ENCODE measurements at places on chromosomes 13 and 19.

DNA sequence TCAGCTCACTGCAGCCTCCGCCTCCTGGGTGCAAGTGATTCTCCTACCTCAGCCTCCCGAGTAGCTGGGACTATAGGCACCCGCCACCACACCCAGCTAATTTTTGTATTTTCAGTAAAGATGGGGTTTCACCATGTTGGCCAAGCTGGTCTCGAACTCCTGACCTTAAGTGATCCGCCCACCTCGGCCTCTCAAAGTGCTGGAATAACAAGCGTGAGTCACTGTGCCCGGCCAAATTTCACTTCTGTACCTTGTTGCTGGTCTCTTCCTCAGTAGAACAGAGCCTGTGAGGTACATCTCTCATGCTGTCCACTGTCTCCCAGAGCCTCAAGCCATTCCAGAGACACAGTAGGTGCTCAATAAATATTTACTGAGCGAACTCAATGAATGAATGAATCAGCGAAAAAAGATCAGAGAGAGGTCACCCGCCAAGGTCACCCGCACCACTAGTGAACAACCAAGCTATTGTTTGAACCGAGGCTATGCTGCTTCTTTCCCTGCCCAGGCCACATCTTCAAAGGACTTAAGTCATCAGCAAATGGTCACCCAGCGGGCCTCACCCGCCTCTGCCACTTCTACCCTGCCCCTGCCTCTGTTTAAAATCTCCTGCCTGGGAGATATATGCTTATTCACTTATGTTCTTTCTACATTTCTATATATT, 9.3 kb downstream of the TMEM143 start:
- no peak for DNase-seq

GRCh38 chr19:33220115-33220514, 5.5 kb downstream of the SLC7A10 start:
- DNase-seq: no peak

GRCh38 chr19:3464587-3465235, 15.6 kb downstream of the SMIM24 start:
- DNase-seq: no peak

GRCh38 chr19:5727453-5728050, 7.1 kb downstream of the CATSPERD start:
- DNase-seq: no peak

DNA sequence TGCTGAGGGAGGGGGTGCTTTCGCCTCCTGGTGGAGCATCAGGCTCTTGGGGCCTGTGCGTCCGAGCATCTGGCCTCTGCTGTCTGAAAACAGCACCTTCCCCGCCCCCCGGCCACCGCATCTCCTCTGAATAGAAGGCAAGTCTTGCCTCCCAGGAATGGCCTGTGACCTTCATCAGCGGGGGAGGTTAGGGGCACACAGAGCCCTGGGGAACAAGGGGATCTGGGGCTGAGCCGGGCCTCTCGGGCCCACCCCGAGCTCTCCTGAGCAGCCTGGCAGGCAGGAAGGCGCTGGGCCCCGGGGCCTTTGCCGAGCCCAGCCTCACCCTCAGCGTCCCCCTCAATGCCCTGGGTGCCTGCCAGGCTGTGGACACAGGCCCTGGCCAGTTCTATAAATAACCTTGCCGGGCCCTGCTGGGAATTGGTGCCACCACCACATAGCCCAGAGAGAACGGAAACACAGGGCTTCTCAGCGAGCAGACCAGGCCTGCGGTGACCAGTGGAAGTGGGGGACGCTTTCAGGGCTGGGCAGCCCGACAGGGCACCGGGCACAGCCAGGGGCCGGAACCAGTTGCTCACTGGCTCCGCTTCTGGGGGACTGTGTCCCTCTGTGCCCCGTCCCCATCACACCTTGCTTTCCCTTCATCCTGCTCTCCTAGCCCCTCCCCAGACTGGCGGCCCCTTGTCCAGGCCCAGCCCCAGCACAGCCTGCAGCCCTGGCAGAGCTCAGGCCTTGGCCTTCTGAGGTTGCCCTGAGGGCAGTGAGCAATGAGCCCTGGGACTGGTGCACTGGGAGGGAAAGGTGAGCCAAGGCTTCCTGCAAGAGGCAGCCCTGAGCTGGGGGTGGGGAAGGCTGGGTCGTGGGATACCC, 9.5 kb downstream of the STK11 start:
- DNase-seq: no peak

DNA sequence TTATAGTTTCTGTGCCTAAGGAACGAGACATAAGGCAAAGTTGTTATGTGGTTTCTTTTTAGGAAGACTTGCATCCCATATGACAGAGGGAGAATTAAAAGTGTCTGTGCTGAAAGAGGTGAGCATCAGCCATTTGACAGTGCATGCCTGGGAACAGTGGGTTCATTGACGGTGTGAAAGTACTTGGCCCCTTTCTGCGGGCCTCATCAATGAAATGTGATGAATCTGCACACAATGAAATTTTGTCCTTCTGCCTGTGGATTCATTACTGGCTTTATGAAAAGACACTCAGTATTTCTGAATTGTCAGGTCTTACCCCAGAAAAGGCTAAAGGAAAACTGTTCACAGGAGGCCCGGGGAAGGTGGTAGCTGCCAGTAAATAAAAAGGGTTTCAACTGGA, 295.8 kb downstream of the FOXO1 start:
- no peak for DNase-seq

GRCh38 chr13:99968521-99969452, 2.8 kb downstream of the ZIC5 start:
- DNase-seq: no peak

DNA sequence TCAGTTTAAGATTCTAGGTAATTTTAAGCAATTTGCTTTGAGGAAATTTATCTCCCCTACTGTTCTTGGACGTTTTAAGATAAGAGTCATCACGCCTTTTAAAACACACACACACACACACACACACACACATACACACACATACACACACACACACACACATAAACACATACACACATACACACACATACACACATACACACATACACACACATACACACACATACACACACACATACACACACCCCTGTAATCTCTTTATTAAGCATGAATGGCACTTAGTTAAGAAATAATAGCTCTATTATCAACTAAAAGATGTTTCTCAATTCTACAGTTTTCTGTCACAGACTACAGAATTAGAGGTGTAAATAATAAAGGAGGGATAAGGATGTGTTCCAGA, 49.2 kb downstream of the EFNB2 start:
- no peak for DNase-seq

DNA sequence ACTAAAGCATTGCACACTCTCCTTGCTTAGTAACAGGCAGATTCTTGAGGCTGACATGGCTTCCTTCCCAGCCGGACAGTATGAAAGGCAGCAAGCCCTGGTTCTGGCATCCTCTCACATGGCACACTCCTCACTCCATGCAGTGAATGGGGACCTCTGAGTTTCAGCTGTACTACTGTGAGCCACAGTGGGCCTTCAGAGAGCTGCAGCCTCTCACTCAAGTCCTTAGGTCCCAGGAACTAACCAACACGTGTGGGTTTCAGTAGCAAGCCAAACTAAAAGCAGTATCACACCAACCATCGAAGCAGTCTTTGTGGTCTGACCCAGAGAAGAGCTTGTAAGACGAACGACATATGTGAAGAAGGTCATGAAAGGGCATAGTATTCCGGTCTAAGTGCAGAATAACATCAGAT, 128.2 kb downstream of the TBC1D4 start:
- DNase-seq: no peak

DNA sequence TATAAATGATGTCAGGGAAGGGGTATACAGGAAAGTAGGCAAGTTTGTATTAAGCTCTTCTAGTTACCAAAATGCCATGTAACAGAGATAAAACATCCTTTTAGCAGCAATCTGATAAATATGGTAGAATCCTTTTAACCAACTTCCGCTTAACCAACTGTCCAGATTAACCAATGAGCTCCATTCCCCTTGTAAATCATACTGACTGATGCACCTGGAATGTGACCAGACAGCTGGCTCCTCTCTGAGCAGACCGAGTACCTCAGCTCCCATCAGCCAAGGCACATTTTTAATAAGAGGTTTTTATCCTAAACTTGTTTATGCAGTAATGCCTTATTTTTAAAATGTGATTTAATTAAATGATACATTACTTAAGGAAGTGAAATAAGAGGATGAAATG, 66.4 kb downstream of the KLF12 start:
- DNase-seq: no peak

GRCh38 chr19:19668230-19669012, at the start of gene ZNF101:
ZNF101 (plus strand) TSS chr19:19668839; CDS start chr19:19668964, 125 bp downstream.
- peak; percentile 89 for DNase-seq

DNA sequence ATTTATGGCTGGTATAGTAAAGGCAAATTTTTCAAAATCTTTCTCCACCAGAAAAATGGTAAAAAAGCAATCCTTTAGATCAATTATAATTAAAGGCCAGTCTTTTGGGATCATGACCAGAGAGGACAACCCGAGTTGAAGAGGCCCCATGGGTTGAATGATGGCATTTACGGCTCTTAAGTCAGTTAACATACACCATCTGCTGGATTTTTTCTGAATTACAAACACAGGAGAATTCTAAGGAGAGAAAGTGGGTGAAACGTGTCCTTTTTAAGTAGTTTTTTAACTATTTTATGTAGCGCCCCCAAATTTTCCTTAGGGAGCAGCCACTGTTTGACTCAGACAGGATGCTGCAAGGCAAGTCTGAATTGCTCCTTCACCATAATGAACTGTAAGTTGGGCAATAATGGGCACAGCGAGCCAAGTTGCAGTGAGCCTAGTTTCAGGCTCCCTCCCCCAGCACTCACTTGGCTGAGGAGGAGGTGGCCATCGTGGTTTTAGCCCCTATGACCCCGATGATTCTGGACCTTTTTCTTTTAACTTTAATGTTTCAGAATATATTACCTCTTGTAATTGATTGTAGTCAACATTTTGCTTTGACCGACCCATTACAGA, 13.6 kb upstream of the ZNF611 start:
- DNase-seq: no peak

DNA sequence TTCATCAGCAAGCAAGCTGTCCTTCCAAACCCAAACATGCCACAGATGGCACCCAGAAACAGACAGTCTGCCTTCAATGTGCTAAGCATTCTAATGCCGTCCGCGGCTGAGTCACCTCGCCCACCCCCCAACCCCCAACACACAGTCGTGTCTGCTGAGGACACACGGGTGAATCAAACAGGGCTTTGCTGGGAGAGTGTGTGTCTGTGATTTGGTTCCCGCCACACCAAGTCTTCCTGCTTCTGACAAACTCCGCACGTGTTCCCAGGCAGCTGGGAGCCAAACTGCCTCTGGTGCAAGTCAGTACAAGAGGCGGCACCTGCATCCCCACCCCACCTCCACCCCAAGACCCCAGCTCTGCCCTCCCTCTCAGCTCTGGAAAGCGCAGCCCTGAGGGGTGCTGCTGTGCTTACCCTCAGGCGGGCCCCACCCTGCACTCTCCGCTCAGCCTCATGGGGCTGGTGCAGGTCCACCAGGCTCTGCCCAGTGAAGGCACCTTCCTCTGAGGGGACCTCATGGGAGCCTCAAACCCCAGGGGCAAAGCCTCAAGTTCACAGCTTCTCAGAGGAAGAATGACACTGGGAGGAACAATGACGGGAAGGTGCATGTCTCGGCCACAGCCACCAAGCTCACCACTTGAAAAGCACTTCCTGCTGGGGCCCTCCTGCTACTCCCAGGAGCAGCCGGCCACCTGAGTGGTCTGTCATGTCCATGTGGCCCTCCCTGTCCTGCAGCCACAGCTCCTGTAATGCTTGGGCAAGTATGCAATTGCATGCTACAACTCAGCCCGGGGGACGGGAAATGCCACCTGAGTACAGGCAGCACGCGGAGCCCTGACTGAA, 15.0 kb upstream of the SLC35E1 start:
- DNase-seq: peak; percentile 57

DNA sequence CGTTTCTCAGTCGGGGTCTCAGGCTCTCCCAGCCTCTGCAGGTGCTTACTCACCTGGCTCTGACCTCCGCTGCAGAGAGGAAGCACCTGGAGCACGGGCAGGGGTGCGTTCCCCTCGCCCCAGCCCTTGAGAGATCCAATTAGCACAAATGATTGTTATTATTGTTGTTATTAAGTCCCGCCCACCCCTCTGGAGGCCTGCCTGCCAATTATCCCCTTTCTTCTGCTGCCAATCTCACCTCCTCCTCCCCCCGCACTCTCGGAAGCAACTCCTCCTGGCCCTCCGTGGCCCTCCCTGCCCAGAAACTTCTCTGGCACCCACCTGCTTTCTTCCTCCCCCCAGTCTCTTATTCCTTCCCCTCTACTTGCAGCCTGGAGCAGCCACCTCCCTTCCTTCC, 8.8 kb downstream of the ZNF787 start:
- no peak for DNase-seq

DNA sequence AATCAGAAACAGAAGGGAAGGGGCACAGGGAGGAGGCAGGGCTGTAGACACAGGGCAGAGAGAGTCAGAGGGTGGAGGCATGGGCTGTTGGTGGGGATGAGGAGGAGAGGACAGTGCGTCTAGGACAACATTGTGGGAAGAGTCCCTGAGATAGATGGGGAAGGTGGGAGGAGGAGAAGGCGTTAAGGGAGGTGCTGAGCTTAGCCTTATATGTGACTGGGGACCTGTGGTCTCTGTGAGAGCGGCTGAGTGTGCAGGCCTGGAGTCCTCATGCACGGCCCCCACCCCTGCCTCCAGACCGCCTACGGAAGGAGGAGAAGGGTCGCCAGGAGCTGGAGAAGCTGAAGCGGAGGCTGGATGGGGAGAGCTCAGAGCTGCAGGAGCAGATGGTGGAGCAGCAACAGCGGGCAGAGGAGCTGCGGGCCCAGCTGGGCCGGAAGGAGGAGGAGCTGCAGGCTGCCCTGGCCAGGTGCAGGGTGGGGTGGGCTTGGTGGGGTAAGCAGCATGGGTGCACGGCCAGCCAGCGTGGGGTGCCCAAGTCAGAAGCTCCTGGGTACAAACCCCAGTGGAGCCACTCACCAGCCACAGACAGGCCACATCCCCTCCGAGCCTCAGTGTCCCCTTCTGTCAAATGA, 56.8 kb downstream of the KCNC3 start:
- no peak for DNase-seq

DNA sequence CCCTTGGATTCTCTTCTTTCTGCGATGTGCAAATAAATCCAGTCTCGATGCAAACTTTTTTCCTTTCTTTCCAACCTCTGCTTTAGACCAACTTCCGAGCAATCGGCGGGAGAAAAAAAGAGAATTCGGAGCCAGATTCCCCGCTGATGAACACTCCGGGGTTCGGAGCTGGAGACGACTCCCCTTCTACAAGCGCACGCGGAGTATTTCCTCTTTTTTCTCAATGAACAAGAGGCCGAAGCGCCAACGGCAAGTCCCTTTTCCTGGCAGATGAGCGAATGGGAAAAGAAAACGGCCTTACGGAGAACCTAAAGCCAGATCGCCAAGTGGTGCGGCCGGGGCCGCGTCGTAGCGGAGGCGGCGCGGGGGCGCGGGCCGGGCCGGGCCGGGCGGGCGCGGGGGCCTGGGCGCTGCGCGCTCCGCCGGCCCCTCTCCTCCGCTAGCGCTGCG, 250 bp downstream of the SPRY2 start:
- no peak for DNase-seq

- DNase-seq: no peak
These were observed 33.9 kb upstream of the FAM216B start for GRCh38 chr13:42747399-42747873.

GRCh38 chr19:50311723-50312635, 17.2 kb downstream of the KCNC3 start:
- no peak for DNase-seq

GRCh38 chr13:95181586-95181985, 119.7 kb downstream of the ABCC4 start:
- no peak for DNase-seq

- DNase-seq: no peak
These were observed 997.6 kb upstream of the ATXN8OS start for GRCh38 chr13:69109891-69110525.

GRCh38 chr19:4922530-4923275, 13.4 kb downstream of the UHRF1 start:
- no peak for DNase-seq

- no peak for DNase-seq
These were observed 605.3 kb upstream of the SLC10A2 start for GRCh38 chr13:103671547-103671946.

GRCh38 chr13:80361883-80362327, 21.0 kb upstream of the SPRY2 start:
- no peak for DNase-seq

All from stimulated activated CD4-positive, alpha-beta T cell treated with anti-CD3 and anti-CD28 coated beads, Interleukin-2, amount 100 ng/mL, for 4 hours (primary cell).